ENCODE measurements at places on chromosomes 3 and 15. TPM values are rescaled to one million over a fixed set of nuclear protein-coding genes. Genes with fewer than 3 reads are reported as not detected.

CPLX3 gene
- total RNA-seq, result not detected

TRPM1 gene
- total RNA-seq, result not detected

DISP2 gene
- 1.0 TPM for total RNA-seq

FEZF2 gene
- total RNA-seq, result not detected

OXSM gene
- total RNA-seq, result 12.5 TPM

GOLGA8J gene
- not detected for total RNA-seq

FYCO1 gene
- total RNA-seq, result 17.0 TPM

CFAP92 gene
- 2.7 TPM for total RNA-seq

ILDR1 gene
- total RNA-seq, result 5.4 TPM

GRCh38 chr3:152278756-152279427 lies 10.2 kb downstream of the MBNL1 start:
- DNase-seq, result no peak

DNA sequence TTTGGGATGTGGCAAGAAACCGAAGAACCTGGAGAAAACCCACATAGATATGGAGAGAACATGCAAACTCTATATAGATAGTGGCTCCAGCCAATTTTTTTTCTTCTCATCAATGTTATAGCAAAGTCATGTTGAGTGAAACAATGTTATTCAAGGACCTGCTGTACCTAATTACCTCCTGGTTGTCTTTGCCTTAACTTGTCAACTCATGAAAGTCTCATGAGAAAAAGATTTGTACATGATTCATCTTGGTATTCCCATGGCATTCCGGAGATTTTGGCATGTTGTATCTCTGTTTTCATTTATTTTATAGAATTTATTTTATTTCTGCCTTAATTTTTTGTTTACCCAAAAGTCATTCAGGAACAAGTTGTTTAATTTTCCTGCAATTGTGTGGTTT lies 303.8 kb upstream of the CDIN1 start:
- no peak for DNase-seq

GRCh38 chr3:20078194-20078714 lies 38.0 kb downstream of the KAT2B start:
- DNase-seq, result no peak

GRCh38 chr3:102297072-102297658 lies 137.7 kb upstream of the ZPLD1 start:
- DNase-seq, result no peak

DNA sequence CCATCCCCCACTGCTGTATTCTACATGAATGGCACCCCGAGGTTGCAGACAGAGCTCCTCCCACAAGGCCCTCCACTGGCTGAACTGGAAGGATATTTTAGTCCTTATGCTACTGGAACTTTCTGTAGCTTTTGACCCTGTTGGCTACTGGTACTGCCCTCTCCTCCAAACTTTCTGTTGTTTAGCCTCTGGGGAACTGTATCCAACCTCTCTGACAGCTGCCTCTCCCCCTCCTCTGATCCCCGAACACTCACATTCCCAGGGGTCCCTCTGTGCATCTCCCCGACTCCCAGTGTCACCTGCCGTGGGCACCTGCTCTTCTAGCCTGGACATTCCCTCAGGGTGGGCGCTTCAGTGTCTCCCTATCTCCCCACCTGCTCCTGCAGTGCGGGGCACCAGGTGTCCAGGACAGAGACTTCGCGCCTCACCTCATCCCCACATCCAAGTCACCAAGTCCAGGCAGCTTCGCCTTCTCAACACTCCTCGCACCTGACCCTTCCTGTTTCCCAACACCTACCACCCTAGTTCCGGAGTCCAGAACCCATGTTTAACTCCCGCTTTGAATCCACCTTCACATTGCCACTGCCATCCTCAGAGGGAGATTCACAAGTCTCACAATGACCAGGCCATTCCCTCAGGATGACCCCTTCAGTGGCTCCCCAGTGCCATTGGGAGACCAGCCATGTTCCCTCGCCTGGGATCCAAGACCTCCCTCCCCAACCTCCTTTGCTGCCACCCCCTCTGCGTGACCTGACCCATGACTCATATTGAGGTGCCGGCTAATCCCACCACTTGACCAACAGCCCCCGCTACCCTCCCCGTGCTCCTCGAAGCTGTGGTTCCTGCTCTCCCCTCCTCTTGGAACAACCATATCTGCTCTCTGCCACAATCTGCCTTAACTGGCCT lies 34.2 kb downstream of the BDH1 start:
- no peak for DNase-seq

GRCh38 chr15:34644061-34644460 lies 60.6 kb upstream of the GOLGA8B start:
- DNase-seq, result no peak

DNA sequence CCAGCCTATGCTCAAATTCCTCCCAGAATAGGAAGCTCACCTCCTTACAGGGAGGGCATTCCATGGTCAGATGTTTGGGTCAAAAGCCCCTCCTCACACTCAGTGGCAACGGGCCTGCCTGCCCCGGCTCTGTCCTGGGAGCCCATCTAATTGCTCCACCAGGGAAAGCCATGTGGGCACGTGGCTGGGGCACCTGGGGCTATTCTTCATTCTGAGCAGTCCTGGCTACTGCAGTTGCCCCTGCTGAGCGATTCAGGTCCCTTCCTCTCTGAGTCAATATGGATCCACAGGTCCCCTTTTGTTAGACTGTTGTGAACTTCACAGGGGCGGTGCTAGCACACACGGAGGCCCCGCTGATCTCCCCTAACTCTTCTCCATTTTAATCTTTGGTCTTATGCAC lies 39.4 kb downstream of the TPRA1 start:
- DNase-seq, result no peak

GRCh38 chr3:123853686-123854372 lies 30.3 kb downstream of the MYLK start:
- DNase-seq, result no peak

DNA sequence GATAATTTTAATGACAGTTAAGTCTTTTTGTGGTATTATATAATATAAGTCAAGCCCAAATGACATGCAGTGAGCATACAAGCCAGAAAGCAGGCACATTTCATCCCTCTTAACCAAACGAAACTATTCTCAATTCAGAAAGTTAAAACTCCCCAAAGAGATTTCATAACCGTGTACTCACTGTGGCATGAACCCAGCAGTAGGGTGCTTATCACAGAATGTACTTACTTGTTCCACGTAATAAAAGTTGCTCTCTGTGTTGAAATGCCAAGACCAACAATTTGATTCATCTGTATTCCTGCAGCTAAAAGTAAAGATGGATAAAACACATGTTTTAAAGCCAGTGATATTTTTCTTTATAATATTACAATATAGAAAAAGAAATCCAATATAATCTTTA lies 12.1 kb downstream of the GK5 start:
- no peak for DNase-seq

DNA sequence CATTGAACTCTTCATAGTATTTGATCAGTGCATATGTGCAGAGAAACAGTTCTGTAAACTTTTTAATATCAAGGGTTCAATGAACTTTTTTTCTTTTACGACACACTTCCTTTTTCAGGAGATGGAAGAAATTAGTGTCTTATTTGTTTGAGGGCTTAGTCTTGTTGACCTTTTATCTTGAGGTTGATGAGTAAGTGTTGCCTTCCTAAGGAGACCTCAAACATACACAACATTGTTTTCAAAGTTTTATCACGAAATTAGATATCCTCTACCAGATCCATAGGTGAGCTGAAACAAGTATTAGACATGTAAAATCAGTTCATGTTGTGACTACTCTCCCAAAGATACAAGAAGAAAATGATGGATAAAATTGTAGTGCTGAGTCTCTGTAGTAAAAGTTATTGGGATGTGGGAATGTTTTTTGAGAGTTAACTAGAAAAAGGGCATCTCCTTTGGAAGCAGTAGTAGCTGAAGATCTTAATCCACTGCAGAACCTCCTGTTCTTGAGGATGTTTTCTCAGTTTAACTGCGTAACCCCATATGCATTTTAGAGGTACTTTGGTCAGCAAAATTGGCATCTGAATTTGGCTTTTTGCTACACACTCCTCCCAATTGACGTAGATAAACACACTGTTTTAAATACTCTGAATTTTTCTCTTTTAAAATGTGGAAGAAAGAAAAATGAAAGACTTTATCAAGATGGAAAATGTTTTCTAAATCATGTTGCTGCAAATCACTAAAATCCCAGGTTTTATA lies 116.8 kb downstream of the GALK2 start:
- no peak for DNase-seq

DNA sequence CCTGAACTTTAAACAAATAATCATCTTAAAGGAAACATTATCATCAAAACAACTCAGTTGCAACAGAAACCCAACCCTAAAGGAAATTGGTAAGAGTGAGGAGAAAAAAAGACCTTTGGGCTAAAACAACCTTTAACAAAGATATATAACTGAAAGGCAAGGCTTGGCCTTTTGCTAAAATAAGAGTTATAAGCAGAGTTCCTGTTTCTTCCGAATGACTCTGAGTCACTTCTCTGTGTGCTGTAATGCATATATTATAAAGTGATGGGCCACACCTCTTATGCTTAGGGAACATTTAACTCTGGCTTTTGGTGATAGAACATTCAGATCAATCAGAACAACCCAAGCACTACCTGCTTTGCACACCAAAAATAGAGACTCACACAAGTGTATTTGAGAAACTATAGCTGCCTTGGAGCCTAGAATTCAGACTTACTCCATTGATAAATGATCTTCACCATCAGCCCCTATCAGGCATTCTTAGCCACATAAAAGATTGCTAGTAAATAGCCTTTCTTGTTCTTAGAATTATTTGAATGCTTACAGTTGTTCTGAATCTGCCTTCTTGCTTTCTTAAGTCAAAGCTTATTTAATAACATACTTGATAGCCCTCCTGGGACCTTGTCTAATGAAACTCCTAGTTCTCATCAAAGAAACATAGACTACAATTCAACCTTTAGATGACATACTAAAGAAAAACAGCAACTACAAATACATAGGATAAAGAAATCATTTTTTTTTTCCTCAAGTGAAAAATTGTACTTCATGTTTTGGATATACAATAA lies 294.2 kb upstream of the SEMA6D start:
- no peak for DNase-seq

GRCh38 chr15:98953000-98953787 lies 54.4 kb downstream of the PGPEP1L start:
- DNase-seq, result no peak

DNA sequence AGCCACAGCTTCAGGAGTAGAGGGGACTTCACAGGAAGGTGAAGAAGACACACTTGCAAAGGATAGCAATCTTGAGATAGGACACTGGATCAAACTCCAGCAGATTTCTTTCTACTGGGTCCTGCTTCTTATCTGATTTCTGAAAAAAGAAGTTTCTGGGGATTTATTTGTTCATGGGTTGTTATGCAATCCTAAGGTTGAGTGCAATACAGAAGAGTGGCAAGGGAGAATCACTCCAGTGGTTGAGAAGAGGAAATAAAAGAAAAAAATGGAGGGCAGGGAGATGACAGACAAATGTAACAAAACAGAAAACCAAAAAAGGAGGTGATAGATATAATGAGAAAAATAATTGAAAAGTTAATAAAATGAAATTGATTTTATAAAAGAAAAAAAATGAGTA lies 858.3 kb downstream of the TUSC7 start:
- no peak for DNase-seq

DNA sequence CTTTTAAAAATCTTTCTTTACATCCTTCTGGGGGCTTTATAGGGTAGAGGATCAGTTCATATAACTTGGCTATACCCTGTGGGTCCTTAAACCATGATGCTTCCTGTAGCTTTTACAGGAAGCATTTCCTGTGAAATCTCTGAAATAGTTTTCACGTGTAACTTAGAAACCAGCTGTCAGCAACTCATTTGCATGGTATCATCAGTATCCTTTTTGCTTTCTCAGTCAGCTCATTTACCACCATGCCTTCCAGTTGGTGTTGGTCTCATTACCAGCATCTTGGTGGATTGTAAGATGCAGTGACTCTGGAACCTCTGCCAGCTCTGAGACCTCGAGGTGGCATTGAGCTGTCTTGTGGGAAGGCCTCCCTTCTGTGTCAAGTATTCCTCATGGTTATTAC lies 96.7 kb upstream of the MYZAP start:
- DNase-seq, result no peak

DNA sequence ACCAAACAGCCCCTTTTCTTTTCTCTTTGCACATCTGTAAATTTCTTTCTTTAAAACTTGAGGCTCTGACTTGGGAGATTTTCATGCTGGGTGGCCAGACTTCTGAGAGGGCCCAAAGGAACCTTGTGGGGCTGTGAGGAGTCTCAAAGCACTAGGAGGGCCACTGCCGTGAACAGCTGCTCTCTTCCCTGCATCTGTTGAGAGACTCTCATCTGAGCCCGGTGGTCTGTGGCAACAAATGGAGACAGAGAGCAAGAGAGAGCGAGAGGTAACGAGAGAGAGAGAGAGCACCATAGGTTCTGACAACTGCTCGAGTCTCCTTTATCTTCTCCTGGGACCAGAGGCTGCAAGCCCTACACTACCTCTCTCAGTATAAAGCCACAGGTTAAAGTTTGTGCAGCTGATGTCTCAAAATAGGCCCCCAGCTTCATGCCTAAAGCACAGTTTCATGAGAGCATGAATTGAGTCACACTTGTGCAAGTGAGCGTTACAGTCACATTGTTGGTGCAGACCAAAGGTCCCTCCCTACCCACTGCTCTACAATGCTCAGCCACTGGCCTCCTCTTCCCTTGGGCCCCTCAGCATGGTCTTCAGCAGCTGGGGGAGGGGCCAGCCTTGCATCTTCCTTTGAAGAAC lies 60.7 kb downstream of the ZNF621 start:
- no peak for DNase-seq

- no peak for DNase-seq
Observed at GRCh38 chr3:119664850-119665379, 4.5 kb upstream of the POPDC2 start.

- no peak for DNase-seq
Observed at GRCh38 chr3:122091602-122092295, 36.6 kb downstream of the CD86 start.

DNA sequence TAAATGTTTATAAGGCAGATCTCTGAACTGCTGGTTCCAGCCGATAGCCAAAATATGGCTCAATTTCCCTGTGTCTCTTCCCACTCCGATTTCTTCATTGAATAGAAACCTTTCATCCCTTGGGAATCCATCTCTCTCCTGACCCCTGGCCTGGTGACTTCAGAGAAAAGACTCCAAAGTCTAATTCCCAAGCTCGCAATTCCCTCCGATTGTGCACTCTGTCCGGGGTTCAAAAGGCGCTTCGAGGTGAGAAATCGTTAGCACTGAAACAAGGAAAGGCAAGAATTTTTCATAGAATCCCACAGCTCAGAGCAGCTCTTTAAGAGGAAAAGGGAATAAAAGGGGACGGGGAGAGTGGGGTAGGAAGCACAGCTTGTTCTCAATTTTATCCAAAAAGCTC lies 18.4 kb upstream of the RAD18 start:
- no peak for DNase-seq
